Endothelial cell (in vitro differentiated cells): ENCODE measurements at places on chromosomes 16 and 17.

DNA sequence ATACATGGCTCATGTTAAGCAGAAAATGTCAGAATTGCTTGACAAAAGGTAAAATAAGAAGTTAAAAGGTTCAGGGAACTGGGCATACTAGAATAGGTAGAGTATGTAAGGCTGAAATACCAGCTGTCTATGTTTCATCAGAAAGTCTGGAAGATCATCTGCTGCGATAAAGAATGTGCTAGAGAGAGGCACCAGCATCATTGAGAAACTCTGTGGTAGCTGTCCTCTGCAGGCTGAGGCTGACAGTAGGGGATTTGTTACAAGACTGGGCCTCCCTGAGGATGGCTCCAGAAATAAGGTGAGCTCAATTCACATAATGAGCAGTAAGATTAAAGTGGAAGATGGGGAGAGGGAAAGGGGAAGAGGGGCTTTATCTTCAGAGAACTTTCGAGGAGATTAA, 4.5 kb upstream of the ZNF287 start:
- no peak for DNase-seq

DNA sequence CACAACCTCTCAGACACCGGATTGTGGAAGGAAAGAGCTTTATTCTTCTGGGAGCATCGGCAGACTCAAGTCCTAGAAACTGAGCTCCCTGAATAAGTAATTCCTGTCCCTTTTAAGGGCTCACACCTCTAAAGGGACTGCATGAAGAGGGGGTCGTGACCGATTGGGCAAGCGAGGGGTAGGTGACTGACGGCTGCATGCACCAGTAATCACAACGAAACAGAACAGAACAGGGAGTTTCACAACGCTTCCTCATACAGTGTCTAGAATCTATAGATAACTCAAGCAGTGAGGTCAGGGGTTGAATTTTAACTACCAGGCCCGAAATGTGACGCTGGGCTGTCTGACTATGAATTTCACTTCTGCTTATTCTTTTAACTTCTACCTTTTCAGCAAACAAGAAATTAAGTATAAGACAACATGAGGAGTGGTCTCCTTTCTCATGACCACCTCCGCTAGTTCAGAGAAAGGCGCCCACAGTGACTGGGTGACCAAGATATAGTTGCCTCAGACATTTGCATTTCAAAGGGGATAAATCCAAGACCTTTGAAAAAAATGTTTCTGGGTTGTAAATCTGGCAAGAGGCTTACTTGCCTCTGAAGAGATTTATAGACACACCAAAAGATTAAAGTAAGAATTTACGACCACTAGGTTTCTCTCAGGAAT, 88.4 kb upstream of the ATF7IP2 start:
- no peak for DNase-seq

DNA sequence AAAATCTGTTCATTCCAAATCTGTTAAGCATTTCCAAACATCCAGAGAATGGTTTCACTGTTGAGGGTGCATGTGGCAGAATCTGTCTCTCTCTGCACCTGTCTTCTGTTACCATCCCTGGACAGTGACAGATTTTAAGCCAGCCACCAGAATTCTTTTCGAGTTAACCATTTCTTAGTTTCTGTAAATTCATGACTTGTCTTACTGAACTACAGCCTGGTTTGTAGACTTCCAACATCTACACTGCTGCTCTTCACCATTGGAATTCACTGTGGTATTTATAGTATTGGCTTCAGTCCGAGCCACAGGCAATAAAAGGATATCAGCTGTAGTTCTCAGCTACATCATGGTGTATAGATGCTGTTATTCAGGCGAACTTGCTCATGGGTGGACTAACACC, 47.6 kb downstream of the GOSR1 start:
- DNase-seq = no peak

DNA sequence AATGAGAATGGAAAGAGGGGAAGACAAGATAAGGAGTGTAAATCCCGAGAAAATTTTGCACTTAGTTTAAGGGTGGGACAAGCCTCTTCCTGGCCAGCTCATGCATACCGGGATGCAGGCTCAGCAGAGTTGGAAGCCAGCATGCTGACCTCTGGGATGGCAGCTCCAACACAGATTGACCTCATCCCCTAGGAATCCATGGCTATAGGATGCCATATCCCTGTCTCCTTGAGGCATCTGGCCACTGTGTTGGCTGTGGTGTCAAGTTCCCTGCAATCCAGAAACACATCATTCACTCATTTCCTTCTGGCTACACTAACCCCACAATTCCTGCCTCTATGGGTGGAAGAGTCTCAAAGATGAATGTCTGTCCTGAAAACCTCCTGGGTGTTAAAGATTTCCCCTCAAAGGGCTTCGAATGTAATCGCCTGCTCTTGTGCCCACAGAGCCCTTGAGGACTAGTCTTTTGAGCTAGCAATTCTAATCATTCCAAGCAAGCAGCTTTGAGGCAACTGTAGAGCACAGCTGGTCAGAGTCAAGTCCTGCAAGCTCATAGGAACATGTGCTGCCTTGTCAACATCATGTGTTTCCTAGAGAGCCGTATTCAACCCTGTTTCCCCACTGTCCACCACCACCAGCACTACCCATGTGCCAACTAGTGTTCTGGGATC, 141.4 kb downstream of the PMP22 start:
- no peak for DNase-seq

DNA sequence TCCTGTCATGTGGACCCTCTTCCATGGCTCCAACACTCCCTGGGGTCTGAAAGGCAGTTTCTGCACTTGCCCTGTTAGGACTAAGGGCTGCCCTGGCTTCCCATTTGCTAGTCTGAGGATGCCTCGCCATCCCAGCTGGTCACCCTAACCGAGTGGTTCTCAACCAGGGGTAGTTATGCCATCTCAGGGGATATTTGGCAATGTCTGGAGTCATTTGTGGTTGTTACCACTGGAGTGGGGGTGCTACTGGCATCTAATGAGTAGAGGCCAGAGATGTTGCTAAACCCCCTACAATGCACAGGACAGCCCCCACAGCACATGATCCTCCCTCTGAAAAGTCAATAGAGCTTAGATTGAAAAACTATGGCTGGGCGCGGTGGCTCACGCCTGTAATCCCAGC, 26.9 kb upstream of the CDH1 start:
- DNase-seq = no peak

DNA sequence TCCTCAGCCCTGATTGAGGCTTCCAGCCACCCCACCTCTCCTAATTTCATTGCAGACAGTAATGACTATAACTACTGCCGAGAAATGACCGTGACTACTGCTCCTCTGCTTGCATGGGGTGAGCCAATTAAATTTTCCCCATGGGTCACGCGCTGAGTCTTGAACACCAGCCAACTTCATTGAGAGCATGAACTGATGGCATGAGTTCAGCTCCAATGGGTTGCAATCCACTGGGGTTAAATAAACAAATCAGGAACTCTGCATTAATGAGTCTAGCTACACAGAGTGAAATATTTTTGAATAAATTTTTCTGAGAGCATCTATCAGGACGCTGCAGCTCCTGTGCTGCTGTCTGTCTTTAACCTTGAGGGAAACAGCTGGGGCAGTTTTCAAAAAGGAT, 61.6 kb upstream of the CLEC3A start:
- DNase-seq = no peak

DNA sequence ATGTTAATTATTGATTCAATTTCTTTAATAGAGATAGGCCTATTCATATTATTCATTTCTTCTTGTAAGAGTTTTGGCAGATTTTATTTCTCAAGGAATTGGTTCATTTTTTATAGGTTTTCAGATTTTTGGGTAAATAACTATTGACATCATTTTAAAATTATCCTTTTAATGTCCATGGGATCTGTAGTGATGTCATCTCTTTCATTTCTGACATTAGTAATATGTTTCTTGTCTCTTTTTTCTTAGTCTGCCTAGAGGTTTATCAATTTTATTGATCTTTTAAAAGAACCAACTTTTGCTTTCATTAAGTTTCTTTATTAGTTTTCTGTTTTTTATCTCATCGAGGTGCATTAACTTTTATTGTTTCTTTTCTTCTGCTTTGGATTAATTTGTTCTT, 162.6 kb downstream of the FTO start:
- DNase-seq = no peak

DNA sequence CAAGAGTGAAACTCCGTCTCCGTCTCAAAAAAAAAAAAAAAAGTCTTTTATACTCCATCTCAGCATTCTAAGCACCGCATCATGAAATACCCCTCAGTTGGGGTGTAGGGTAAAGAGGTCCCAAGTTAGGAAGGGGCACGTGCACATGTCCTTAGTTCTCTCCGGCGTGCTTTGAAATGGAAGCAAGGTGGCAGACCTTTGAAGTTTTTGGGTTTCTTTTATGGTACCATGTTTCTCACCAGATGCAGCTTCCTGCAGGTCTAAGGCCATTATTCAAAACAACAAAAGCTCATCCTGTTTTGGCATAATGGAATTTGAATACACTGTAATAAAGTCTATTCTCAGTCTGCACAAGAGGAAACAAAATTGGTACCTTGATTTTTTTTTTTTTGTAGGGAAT, 9.6 kb downstream of the EMC8 start:
- no peak for DNase-seq

- DNase-seq = no peak
These were observed 44.7 kb downstream of the CRISPLD2 start for GRCh38 chr16:84864326-84864955.
